ENCODE measurements at places on chromosomes 12 and 14.

DNA sequence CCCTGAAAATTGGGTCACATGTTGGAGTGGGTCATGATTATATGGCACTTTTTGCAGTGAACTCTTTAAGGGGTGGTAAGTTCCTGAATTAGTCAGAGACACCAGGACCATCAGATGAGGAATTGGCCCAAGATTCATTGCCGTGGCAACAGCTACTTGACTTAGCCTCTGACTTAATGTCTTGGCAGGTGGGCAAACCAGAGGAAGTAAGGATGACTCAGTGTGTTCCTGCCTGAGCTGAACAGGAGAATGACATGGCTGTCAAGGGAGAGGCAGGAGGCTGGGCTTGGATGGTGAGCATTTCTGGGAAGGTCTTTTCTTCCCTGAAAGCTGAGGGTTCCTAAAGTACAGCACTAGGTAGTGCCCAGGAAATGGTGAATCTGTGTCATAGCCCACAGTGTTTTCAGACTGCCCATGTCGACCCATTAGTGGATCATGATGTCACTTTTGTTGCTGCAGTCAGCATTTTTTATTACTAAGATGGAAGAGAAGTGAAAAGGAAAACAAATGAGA is 170.1 kb upstream of the PWP1 start:
- DNase-seq = peak; percentile 85

GRCh38 chr12:106651552-106651951 is 68.7 kb downstream of the RFX4 start:
- DNase-seq = no peak

GRCh38 chr12:48419116-48419935 is 53.0 kb upstream of the ANP32D start:
- DNase-seq = no peak

GRCh38 chr12:4139191-4139590 is 134.4 kb upstream of the CCND2 start:
- DNase-seq = no peak

- no peak for DNase-seq
These were observed 531.2 kb upstream of the CCDC196 start for GRCh38 chr14:65954942-65955341.

DNA sequence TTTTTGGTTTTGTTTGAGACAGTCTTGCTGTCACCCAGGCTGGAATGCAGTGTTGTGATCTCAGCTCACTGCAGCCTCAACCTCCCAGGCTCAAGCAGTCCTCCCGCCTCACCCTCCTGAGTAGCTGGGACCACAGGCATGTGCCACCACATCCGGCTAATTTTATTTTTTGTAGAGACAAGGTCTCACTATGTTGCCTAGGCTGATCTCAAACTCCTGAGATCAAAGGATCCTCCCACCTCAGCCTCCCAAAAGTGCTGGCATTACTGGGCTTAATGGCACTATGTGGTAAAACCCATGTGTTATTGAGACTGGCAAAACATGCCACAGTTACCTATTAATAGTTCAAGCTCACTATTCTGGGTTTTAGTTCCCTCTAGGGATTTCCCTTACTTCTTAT is 51.2 kb upstream of the KCNH3 start:
- peak; percentile 19 for DNase-seq
